ENCODE measurements at places on chromosomes 5 and 9.

- DNase-seq: peak; percentile 22
Observed at GRCh38 chr5:157263496-157264090, 2.3 kb upstream of the CYFIP2 start.

- no peak for DNase-seq
Observed at GRCh38 chr5:111675201-111675934, 81.6 kb downstream of the NREP start.

DNA sequence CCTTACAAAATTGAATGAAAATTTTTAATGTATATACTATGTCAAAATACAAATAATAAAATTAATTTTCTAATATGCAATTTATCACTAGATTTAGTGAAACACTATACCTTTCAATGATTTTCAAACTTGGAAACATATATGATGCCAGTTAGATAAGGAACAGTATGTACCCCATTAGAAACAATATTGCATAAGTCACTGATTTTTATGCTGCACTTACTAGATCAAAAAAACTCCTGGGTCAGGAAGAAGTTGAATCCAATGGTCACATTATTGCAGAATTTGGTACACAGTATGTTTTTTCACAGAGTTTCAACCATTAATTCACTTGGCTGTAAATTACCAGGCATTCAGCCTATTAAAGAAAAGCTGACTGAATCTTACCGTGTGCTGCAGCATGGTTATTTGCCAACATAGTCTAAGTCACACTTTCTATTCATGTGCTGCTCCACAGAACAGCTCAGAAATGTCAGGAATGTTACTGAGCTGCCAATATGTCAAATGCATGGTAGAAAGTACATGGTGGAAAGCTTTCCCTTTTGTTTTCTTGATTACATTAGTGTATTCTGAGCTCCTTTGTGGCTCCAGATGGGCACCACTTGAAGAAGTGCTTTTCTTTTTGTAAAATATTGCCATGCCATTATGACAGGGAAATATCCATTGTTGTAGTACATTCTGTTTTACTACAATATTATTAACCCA lies 9.9 kb upstream of the PRR16 start:
- DNase-seq: no peak

GRCh38 chr5:157624144-157624543 lies 28.1 kb downstream of the SOX30 start:
- no peak for DNase-seq

GRCh38 chr5:1755321-1755949 lies 44.2 kb downstream of the MRPL36 start:
- DNase-seq: no peak

- DNase-seq: no peak
Observed at GRCh38 chr5:107257885-107258520, 412.7 kb downstream of the EFNA5 start.

DNA sequence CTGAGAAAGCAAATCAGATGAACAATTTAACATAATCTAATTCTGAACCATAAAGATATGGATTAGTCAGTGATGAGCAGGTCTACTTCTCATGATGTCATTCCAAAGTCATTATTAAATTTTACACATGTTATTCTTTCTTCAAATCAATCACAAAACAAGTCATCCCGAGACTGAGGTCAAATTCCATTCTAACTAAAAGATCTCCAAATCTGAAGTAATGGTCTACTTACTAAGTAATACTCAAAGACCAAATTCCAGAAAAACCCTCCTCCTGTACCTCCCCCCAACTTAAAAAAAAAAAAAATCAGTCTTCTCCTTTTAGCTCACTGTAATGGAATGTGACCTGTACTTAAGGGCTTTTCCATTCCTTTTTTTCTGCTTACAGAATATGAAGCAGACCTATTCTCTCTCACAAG lies 4.7 kb downstream of the PFDN1 start:
- DNase-seq: no peak

DNA sequence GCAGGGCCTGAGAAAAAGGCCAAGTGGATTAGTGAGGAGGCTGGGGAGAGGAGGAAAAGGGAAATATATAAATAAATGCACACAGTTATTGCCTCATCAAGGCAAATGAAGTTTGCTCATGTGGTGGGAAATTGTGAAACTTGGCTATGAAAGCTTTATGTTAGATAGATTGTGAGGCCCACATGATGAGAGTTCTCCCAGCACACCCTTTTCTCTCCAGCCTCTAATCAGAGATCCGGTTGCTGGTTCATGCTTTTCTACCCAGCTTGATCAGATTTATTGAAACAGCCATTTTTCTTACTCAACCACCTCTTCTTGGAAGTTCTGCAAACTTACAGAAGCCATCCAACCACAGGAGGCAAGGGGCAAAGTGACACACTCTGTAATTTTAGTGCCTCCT lies 125.8 kb upstream of the KLF4 start:
- DNase-seq: peak; percentile 96

- no peak for DNase-seq
Observed at GRCh38 chr5:14444161-14444560, 137.4 kb upstream of the OTULINL start.

- no peak for DNase-seq
Observed at GRCh38 chr9:76373173-76373783, 20.9 kb downstream of the RFK start.

DNA sequence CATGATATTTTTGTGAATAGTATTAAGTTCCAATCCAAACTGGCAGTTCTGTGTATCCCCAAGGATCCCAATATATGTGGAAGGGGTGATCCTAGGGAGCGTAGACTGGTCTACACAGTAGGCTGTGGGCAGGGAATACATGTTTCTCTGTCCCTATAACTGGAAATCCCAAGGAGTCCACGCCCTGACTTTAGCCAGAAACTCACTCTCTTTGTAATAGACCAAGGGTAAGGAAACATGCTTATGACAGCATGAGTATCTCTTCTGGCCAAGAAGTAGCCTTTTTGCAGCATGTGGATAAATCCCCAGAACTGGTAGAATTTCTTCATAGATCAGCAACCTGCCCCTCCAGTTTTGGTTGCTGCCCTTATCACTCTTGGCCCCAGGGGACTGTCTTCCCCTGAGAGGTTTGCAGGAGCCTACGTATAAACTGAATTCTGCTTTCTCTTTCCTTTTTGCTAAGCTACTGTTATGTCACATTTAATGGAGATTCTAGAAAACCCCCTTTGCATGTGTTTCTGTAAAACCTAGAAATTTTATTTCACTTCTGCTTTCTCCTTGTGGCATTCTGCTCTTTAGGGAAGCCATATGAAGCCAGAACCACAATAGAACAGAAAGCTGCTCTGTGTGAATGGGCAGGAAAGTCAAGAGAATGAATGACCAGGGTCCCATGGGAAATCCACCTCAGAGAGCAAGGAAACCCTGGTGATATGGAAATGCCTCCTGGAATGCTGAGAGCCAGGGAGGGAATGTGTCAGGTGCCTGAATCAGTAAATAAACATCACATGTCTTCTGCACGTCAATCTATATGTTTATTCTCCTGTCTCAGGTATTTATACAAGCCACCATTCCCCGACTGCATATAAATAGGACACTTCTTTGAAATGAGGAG lies 3.5 kb downstream of the IFNA2 start:
- DNase-seq: peak; percentile 86

GRCh38 chr5:52502460-52502999 lies 285.2 kb upstream of the ITGA1 start:
- no peak for DNase-seq
